ENCODE measurements at places on chromosomes 12 and 14.

DNA sequence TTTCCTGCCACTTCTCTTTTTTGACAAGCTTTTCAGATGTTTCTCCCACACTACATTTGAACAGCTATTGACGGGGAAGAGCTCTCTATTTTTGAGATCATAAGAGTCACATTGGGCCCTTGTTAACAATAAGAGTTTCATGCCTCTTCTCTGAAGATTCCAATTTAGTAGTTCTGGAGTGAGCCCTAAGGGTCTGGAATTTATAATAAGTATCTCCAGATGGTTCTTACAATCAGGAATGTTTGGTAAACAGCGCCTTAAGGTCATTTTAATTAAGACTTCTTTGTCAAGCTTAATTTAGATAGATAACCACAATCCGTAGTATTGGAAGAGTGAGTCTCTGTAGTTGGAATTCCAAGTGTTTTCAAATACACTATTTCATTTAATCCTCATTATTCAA lies 60.6 kb upstream of the HECTD1 start:
- DNase-seq = no peak

GRCh38 chr14:99134516-99135046 lies 137.4 kb downstream of the BCL11B start:
- no peak for DNase-seq

DNA sequence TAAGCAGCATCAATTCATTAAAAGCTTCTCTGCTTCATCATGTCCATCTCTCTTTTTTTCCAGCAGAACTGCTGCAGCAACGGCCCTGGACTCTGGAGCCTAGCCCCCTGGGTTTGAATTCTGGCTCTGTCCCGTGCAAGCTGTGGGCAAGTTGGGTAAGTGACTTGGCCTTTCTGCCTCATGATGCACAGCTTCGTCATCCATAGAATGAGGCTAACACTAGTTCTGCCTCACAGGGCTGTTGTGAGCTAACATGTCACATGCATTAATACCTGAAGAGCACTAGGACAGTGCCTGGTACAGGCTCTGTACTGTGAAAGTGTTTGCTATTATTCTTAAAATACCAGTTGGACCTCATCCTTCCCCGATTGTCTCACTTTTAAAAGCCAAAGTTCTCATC lies 4.2 kb downstream of the KRT82 start:
- no peak for DNase-seq

- no peak for DNase-seq
These were observed 58.1 kb downstream of the PLEKHG3 start for GRCh38 chr14:64762044-64763034.

DNA sequence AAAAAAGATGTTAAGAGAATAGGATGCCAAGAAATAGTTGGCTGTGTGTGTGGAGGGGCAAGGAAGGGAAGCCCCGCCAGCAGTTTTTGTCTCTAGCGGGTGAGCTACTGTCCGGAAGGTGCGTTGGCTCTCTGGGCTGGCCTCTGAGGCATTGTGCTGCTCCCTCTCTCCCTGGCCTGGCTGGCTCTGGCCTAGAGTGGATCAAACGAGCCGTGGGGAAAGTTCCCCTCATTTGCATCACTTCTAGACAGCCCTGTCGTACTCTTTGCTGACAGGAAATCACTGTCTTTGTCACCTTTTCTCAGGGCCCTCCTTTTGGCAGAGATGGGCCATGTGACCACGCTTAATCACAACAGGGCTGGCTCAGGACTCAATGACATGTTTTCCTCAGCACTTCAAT lies 236.1 kb upstream of the NPAS3 start:
- peak; percentile 3 for DNase-seq

GRCh38 chr12:1630827-1631591 lies 2.0 kb downstream of the WNT5B start:
- DNase-seq = no peak

GRCh38 chr14:33525626-33526025 lies 425.2 kb downstream of the EGLN3 start:
- DNase-seq = no peak

GRCh38 chr14:71554323-71554722 lies 377.9 kb upstream of the RGS6 start:
- peak; percentile 25 for DNase-seq

GRCh38 chr12:9367201-9367600 lies 159.0 kb upstream of the PZP start:
- DNase-seq = no peak

DNA sequence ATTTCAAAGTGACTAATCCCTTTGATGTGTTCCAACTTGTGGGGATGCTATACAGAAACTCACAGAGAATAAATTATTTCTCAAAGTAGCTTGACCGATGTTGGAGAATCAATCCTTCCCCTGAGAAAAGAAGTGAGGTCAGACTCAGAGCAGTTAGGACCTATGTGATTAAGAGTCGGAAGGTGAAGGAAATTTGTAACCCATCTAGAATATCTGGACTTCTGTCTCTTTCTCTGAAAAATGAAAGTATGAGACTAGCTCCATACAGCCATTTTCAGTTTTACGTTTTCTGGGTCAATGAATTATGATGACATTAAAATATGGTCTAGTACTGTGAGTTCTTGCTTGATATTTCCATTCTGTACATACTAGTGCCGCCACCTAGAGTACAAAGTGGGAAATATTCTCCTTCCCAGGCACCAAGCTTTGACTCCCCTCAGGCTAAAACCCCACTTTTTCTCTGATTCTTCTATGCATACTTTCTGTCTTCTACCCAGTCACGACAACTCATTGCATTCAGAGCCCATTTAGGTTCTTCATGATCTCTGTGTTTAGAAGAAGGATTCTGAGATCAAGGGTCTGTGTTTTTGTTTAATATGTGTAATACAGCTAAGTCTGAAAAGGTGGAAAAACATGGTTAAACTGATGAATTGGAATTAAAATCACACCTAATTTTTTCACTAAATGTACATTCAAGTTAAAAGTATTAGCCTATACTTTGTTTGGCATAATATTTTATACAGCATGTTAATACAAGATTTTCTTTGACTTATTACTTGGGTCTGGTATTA lies 6.9 kb upstream of the NTS start:
- DNase-seq = peak; percentile 38

GRCh38 chr12:52945389-52946232 lies 3.3 kb upstream of the KRT18 start:
- DNase-seq = no peak

DNA sequence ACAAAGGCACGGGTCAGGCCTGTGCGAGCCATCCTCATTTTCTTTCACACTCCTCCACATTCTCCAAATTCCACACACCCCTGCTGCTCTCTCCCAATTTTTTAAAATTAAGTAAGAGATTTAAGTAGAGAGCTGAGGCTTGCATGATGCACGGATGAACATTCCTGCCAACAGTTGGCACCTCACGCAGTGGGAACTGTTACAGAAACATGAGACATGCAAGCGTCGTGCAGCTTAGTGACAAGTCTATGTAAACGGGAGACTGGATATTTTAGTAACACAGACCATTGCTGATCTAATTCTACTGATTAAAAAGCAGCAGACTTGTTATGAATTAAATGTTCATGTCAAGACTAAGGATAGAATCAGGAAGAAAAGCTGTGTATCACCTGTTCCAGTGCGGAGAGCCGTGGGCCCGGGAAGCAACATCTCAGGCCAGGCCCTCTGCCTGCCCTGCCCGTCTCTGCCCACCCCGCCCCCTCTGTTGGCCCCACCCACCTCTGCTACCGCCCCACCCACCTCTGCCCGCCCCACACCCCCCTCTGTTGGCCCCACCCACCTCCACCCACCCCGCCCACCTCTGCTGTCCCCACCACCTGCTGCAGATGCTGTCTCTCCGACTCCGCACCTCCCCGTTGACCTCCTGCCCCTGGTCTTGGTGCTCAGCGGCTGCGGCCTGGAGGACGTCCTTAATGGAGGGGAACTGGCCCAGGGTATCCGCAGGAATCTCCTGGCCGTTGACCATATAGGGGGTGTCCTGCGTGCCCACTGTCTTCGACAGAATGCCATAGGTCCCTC lies 21.2 kb downstream of the GOLGA3 start:
- DNase-seq = peak; percentile 21

- no peak for DNase-seq
These were observed 530.2 kb downstream of the RPS29 start for GRCh38 chr14:49056021-49056420.

DNA sequence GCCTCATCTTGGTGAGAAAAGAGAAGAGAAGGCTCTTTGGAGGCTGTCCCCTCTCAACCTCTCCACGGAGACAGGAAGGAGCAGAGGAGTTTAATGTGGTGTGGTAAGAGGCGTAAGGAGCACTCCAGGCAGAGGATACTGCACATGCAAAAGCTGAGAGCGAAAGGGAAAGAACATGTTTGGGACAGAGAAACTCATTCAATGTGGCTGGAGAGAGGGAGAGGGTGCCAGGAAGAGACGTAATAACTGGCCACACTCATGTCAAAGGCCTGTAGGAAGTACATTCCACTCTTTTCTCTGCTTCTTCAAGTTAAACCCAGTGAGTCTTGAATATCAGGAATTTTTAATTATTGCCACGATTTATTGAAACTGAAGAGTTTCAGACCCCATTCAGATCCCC lies 12.0 kb downstream of the VDR start:
- no peak for DNase-seq

- DNase-seq = peak; percentile 50
These were observed 222.5 kb upstream of the GRIP1 start for GRCh38 chr12:66901138-66901932.

DNA sequence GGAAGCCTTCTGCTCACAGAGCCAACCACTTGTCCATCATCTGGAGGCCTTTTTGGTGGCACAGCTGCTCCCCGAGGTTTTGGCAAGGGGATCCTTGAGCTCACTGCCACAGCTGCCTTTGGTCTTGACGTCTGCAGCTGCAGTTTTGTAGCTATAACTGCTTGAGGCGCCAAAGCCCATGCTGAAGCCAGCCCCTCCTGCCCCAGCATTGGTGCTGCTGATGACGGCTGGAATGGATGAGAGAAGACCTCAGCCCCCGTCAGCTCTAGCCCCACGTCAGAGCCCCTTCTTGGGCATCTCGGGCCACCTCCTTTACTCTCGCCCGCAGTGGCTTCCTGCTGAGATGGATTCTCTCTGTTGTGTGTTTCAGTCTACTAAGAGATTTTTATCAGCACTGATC lies 12.3 kb upstream of the KRT74 start:
- no peak for DNase-seq

- DNase-seq = no peak
These were observed 96.8 kb downstream of the PPHLN1 start for GRCh38 chr12:42422785-42423184.

GRCh38 chr12:25424211-25424731 lies 128.8 kb downstream of the LMNTD1 start:
- no peak for DNase-seq

DNA sequence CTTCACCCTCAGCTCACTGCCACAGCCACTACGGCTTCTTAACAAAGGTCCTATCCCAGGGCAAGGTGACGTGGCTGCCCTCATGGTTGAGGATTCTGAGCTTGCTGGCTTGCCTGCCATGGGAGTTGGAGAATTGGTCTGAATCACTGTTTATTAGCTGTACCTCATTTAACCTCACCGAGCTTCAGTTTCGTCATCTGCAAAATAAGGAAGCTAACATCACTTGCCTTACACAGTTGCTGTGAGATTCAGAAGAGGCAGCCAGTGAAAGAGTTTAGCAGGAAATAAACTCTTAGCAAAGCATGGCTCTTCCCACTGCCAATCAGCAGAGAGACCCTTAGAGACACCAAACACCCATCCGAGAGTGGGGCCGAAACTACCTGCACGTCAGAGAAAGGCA lies 90.1 kb upstream of the KCNA1 start:
- DNase-seq = peak; percentile 66

DNA sequence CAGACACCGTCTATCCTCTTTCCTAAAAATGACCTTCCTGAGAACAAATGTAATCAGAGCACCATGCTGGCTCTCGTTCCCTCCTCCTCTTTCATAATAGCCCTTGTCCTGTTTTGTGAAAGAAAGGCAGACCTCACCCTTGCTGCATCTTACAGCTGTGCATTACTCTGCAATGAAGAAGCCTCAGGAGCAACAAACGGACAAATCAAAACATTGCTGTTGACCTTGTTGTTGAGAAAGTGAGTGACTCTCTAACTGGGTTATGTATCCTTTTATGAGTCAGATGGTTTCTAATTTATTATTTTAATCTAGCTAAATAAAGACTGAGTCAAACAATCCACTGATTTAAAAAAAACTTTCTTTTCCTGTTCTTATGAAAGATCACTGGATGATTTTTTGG lies 180.9 kb downstream of the RPS29 start:
- DNase-seq = no peak

GRCh38 chr12:48054955-48055821 lies 50.7 kb downstream of the SENP1 start:
- no peak for DNase-seq

DNA sequence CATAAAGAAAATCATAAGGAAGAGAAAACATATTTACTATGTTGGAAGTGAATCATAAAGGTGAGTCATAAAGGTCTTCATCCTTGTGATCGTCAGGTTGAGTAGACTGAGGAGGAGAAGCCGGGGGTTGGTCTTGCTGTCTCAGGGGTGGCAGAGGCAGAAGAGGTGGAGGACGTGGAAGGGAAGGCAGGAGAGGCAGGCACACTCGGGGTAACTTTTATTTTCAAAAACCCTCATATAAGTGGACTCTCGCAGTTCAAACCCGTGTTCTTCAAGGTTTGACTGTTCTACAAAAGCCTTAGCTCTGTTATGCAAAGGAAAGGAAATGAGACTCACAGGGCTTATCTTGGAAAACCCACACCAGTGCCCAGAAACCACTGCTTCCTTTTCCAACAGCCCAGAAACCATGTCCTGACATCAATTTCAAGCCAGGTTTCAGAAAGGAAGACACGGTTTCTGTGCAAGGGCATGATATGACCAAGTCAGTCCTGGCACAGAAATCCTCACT lies 14.0 kb downstream of the SMCO2 start:
- DNase-seq = no peak

DNA sequence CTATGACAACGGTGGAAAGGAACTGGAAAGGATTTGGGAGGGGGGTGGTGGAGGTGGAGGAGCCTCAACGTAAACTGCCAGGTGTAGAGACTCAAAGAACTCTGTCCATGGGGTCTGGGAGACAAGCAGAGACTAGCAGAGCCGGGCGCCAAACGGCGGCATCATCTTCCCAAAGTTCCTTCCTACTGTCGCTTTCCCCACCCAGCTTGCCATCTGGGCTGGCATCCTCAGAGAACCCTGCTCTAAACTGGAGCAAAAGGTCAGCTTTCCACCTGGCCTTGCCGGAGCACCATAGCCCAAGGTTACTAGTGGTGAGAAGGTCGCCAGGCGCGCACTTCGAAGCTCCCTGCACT lies 4.0 kb upstream of the IRF2BPL start:
- no peak for DNase-seq

GRCh38 chr14:101230851-101231550 lies 327.5 kb upstream of the RTL1 start:
- DNase-seq = no peak

GRCh38 chr14:53019406-53019805 lies 68.6 kb upstream of the FERMT2 start:
- DNase-seq = no peak
